Activated CD4-positive, alpha-beta T cell treated with anti-CD3 and anti-CD28 coated beads, Interleukin-2, amount 50 U/mL, for 16 hours (primary cell): ENCODE measurements at places on chromosomes 12 and 14.

GRCh38 chr12:127263621-127264020 lies 1003.3 kb upstream of the TMEM132C start:
- DNase-seq = no peak

GRCh38 chr12:3761116-3761735 lies 8.3 kb upstream of the CRACR2A start:
- DNase-seq = no peak

- DNase-seq = no peak
Measured at GRCh38 chr12:78035901-78036606, 205.4 kb downstream of the NAV3 start.

GRCh38 chr14:38329246-38329645 lies 73.4 kb upstream of the CLEC14A start:
- DNase-seq = no peak
